GM19239 (cell line): ENCODE measurements at places on chromosomes 7 and 10.

DNA sequence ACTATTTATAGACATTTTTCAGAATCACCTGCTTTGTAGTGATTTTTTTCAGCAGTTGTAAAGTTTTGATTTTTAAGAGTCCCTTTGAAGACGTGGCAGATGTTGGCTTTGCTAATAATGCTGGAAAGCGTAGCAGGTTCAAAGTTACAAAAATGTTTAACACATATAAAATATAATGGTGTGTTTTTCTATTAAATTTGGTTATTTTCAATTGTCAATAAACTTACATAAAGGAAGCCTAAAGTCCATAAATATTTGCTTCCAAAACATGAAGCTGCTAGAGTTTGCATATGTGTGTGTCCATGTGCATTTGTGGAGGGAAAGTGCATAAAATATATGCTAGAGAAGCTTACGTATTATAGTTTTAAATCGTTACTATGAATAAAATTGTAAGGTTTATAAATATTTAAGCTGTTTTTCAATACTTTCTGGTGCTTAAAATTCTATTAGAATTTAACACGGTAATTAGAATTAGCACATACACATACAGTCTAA is 3.7 kb downstream of the MEOX2 start:
- DNase-seq = no peak

DNA sequence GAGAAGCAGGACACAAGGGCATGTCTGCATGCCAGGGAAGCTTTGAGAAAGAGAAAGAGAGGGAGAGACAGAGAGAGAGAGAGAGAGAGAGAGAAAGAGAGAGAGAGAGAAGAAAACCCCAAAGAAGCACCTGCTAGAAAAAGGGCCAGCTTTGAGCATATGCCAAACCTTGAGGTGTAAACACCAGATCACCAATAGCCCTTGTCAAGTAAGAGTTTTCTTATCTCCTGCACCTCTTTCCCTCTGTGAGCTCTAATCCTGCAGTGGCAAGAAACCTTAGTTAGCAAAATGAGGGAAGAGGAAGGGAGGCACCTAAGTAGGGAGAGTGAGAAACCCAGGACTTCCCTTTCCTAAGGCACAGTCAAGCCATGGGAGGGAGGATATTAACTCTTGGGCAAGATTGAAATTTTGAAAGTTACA is 11.3 kb upstream of the TRDMT1 start:
- no peak for DNase-seq

DNA sequence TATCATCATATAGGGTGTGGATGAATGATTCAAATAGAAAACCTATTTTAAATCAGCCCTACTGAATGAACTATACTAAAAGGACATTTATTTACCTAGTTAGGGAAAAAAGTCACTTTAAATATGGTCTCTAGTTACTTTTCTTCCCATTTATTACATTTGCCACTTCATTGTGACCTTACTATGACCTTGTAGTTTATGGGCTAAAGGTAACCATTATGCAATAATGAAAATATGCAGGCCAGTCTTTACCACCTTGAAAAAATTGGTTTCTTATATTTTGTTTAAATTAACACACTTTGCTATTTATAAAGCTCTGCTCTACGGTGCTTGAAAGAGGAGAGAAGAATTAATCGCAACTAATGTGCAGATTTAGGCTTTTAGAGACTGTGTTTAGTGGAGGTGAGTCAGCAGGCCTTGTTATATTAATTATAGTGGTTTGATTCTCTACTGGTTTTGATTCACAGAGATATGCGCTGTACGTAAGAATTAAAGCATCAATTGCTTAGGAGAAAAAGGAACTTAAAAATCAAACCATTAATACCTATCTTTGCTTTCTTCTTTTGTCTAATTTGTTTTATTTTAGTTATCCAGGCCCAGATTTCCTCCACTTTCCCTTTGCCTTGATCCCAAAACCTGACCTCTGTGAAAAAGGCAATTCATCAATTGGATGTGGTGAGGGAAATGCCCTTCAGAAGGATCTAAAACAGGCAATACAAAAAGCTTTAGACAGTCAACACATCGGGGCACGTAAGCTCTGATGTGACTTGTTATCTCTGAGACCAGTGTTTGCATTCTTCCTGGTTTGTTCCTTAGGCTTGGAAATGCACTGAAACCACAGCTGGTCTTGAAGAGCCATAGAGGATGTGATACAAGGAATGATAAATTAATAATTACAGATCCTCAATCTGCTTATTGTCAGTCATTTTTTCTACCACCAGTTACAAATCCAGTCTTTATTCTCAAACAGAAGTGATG is 141.2 kb upstream of the HDAC9 start:
- DNase-seq = no peak

GRCh38 chr7:45962861-45963260 is 41.8 kb upstream of the IGFBP3 start:
- DNase-seq = no peak

- no peak for DNase-seq
These were observed 29.6 kb downstream of the AMZ1 start for GRCh38 chr7:2717293-2718261.

DNA sequence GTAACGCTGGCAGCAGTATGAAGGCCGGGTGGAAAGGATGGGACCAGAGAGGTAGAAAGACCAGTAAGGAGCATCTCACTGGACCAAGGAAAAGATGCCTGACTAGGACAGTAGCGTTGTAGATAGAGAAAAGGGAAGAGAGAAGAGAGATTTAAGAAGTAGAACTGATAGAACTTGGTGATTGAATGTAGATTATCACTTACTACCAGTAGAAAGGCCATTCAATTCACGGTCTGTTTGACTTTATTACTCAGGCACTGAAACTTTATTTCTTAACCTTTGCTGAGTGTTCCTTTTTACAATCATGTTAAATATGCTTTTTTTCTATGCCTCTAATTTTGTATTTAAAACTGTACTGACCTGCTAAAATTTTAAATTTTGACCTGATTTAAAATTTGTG is 12.2 kb downstream of the MCU start:
- no peak for DNase-seq

GRCh38 chr10:12194752-12195271 is 879 bp downstream of the NUDT5 start:
- DNase-seq = no peak

GRCh38 chr7:116554436-116554835 is 29.6 kb downstream of the CAV1 start:
- DNase-seq = no peak

- no peak for DNase-seq
These were observed 2.1 kb downstream of the ADIRF start for GRCh38 chr10:86970162-86970981.

GRCh38 chr10:81843042-81843441 is 32.0 kb upstream of the NRG3 start:
- no peak for DNase-seq

- no peak for DNase-seq
These were observed 35.3 kb upstream of the STARD3NL start for GRCh38 chr7:38142736-38143135.

DNA sequence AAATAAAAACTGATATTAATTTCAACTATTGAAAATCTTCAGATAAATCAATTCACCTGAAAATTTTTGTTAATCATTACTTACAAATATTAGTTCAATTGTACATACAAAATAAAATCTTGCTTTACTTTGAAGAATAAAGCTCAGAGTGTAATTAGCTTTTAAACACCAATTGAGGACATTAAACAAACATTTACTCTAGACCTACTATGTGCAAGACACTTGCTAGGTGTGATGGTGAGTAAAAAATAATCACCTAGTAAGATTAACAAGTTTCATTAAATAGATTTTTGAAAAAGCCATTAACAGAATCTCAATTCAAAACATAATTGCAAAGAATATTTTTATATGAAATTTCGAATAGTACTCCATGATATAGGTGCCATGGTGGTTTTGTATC is 3.9 kb upstream of the MLLT10 start:
- no peak for DNase-seq
